ENCODE measurements at places on chromosomes 11 and 22.
A peak's percentile ranks its signal among the peaks of the same experiment; 100 is the strongest.

DNA sequence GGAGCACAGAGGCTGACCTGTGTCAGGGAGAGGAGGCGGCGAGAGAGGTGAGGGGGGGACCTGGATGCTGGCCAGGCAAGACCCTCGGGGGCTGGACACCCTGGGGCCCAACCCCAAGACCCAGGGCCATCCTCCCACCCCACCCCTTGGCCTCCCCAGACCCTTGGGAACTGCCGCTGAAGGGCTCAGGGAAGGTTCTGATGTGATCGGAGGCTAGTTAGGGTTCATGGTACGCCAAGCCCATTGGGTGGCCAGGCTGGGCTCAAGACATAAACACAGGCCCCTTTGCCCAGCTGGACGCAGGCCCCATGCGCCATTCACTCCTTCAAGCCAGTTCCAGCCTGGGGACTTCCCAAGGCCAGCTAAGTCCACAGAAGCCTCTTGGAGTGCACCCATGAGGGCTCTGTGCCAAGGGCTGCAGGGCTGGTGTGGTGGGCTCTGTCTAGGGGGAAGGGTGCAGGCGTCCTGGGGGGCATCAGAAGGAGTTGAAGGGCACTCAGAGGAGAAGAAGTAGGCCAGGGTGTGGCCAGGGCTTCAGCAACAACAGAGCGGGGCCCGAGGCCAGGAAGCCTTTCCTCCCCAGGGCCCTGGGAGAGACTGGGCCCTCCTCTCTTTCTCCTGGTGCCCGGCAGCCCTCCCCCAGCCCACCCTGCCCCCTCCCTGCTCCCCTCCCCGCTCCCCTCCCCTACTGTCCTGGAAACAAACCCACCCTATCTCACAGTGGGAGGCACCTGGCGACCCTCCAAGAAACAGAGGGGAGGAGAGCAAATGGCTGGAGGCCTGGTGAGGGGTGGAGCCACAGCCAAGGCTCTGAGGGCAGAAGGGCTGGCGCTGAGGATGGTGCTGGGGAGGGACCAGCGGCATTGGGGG is 12.9 kb downstream of the TSPAN32 start:
- no peak for DNase-seq

DNA sequence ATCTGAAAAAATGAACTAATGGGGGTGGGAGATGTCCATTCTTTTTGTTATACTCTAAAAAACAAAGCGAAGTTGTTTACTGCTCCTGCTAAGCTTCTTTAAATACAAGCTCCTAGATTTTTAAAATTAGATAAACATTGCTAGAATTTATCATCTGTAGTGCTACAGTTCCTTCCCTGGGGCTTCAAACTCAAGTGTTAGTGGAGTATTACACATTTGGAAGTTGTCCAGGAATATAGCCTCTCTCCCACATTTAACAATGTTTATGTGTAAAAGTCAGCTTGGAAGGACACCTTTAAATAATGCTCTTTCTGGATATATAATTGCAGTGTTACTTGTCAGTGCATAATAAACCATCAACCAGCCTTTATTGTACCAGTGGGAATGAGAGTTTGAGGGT is 155.5 kb downstream of the SPON1 start:
- DNase-seq: no peak

- DNase-seq: no peak
Observed at GRCh38 chr11:102807921-102808320, 10.0 kb upstream of the MMP1 start.

DNA sequence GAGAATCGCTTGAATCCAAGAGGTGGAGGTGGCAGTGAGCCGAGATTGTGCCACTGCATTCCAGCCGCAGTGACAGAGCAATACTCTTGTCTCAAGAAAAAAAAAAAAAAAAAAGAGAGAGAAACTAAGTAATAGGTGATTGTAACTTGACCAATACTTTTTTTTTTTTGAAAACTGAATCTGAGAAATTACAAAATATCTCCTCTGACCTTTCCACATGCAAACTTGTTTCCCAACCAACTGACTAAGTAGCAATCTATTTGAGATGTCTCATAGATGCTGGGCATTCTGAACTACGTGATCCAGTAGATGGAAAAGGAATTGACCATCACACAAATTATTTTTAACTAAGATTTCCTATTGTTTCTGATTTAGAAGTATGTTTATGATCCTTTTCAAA is 407.3 kb upstream of the CHORDC1 start:
- DNase-seq: no peak

GRCh38 chr11:118033443-118033842 is 43.4 kb upstream of the TMPRSS4 start:
- no peak for DNase-seq

- no peak for DNase-seq
Observed at GRCh38 chr11:87743007-87743406, 432.2 kb downstream of the RAB38 start.

GRCh38 chr11:67073908-67074307 is 17.3 kb downstream of the RHOD start:
- DNase-seq: no peak

GRCh38 chr11:924406-925157 is 1.1 kb upstream of the AP2A2 start:
- DNase-seq: no peak

GRCh38 chr22:36036167-36036624 is 7.6 kb upstream of the RBFOX2 start:
- no peak for DNase-seq

DNA sequence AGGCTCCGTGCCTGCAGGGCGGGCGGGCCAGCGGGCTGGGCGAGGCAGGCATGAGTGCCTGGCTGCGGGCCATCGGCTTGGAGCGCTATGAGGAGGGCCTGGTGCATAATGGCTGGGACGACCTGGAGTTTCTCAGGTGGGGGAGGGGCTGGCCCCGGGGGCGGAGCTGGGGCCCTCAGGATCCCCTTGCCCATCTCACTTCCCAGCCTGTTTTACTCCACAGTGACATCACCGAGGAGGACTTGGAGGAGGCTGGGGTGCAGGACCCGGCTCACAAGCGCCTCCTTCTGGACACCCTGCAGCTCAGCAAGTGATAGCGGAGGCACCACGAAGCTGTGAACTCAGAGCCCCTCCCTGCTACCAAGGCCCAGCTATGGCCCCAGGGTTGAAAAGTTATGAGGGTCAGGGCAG is 5.9 kb downstream of the PHOX2A start:
- DNase-seq: peak; percentile 16

GRCh38 chr11:16157327-16157726 is 199.0 kb downstream of the SOX6 start:
- no peak for DNase-seq

GRCh38 chr11:113764527-113765219 is 8.8 kb downstream of the ZW10 start:
- no peak for DNase-seq

DNA sequence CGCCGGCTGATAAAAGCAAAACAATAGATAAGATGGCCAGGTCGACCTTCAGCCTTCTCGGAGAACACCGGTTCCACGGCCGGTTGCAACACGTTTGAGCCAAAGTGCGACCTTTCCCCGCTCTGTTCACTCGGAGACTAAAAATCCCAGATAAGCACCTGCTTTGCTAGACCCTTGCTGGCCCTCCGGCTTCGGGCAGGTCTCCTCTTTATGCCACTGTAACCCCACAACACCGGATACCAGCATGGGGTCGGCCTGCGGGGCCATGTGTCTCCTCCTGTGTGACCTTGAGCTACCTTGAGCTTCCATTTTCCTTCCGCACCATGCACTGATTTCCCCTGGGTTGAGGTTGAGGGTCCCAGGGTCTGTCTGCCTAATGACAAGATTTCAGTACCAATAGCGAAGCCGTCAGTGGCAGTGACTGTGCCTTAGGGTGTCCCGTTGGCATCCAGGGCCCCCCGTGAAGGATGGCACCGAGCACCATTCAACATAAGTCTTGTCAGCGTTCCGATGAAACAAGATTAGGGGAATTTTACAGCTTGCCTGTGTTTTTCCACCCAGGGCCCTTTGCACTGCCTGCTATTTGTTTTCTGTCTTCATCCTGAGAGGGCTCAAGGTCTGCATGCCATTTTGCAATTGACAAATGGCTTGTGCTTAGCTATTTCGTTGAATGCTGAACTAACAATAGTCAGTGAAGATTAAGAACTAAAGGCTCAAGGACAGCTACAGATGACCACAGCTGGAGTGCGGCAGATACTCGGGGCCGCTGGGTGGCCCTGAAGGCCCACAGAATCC is 118.6 kb downstream of the KCNQ1 start:
- no peak for DNase-seq

GRCh38 chr22:19793661-19794310 is 33.2 kb downstream of the TBX1 start:
- DNase-seq: no peak

DNA sequence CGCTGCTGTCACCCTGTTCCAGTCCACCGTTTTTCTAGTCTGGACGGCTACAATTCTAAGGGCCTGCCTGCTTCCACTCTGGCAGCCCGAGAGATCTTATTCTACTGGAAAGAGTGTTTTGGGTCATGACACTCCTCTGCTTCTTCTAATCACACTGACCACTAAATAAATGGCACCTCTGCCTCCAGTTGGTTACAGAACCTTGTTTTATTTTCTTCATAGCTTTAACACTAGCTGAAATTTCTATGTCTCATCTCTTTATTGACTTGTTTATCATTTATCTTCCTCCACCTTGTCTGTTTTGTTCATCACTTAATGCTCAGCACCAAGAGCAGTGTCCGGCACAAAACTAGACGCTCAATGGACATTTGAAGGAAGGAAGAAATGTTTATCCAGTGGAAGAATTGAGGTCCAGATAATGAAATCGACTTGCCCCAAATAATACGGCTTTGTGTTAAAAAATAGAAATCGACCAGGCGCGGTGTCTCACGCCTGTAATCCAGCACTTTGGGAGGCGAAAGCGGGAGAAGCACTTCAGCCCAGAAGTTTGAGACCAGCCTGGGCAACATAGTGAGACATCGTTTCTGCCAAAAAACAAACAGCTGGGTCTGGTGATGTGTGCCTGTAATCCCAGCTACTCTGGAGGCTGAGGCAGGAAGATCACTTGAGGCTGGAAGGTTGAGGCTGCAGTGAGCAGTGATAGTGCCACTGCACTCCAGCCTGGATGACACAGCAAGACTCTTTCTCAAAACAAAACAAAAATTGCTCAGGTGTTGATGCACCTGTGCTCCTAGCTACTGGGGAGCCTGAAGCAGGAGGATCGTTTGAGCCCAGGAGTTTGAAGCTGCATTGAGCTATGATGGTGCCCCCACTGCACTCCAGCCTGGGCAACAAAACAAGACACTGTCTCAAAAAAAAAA is 693 bp upstream of the PRR14L start:
- DNase-seq: no peak

GRCh38 chr11:114060392-114061047 is 1.0 kb downstream of the ZBTB16 start:
- no peak for DNase-seq

GRCh38 chr11:75563978-75564552 is 2.0 kb downstream of the SERPINH1 start:
- DNase-seq: no peak

DNA sequence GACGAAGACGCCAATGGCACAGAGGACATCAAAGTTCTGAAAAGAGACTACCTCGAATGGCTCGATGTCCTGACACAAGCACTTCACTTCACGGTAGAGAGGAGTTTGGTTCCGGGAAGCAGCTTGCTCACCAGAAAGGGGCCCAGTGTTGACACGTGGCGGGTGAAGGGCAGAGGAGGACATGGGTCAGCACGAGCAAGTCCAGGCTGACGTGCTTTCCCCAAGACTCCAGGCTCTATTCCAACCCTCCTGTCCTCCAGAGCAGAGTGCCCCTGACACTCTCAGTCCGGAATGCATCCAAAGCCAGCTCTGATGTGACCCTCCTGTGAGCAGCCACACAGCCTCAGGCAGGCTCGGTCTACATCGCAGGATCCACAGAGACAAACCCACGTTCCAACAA is 77.5 kb upstream of the BID start:
- DNase-seq: no peak

GRCh38 chr22:19547620-19548019 is 23.4 kb upstream of the CLDN5 start:
- no peak for DNase-seq
